ENCODE measurements at places on chromosomes 3 and 15.

DNA sequence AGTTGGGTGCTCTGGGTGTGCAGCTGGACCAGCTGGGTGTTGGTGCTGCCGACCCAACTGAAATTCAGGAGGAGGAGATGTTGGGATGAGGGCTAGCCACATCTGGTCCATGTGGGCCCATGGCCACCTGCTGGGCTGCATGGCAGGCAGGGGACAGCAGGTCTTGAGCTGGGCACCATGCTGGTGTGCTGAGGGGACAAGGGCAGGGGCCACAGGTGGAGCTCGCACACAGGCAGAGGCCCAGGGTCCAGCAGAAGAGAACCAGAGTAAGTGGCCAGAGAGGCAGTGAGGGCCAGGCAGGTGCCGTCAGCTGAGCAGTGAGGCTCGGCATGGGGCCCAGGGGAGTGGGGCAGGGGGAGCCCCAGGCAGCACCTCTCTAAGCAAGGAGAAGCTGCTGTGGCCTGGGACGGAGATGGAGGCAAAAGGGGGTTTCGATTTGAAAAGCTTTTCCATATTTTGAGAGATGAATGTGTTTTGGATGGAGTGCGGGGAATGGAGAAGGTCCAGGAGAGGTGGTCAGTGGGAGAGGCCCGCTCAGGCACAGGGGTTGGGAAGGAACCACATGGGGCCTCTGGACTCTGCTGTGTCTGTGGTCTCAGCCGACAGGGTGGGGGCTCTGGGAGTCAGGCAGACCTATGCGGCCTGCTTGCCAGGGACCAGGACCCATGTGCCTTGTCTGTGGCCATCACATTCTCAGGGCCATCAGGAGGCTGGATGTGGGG is 30.5 kb upstream of the PLXNA1 start:
- no peak for DNase-seq

DNA sequence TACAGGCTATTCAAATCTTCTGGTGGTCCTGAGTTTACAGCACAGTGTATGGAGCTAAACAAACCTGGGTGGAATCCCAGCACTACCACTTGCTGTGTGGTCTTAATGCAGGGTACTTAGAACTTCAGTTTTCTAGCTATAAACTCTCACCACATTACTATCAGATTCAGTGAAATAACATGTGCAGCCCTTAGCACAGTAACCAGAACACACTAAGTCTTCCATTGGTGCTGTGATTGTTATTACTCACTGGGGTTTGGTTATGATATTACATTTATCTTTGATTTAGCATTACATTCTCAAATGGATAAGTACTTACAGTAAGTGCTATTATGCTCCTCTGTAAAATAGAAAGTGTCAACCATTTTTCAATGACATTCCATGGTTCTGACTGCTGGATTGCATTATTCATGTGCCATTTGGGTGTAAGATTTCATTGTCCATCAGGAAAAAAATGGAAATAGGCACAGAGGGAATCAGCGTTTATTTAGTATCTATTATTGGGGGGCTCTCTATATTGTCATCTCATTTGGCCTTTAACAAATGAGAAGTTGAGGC is 81.9 kb downstream of the PDE8A start:
- DNase-seq = no peak

- DNase-seq = peak; percentile 15
These were observed 3.6 kb downstream of the HGD start for GRCh38 chr3:120678331-120678947.

- DNase-seq = no peak
These were observed 186.7 kb downstream of the NFKBIZ start for GRCh38 chr3:102036017-102036416.

DNA sequence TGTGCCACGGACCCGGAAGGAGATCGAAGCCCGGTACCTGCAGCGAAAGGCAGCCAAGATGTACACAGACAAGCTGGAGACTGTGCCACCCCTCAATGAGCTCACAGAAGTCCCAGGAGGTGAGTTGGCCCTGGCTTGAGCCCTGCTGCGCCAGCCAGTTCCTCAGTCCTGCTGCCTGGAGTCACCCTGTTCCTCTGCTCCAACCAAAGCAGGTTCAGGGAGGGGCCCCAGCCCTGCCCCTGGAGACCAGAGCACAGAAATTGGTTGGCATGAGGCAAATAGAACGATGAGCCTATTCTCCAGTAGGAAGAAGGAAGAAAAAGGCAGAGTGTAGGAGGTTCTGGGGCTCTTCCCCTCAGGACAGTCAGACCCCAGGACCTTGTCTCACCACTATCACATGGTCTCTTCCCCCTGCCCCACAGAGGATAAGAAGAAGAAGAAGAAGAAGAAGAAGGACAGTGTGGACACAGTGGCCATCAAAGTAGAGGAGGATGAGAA is 8.0 kb downstream of the TMIE start:
- no peak for DNase-seq

- no peak for DNase-seq
These were observed 93.2 kb downstream of the ZNF280D start for GRCh38 chr15:56640127-56640526.

GRCh38 chr3:115833074-115833473 is 209.8 kb downstream of the GAP43 start:
- DNase-seq = no peak

- DNase-seq = no peak
These were observed 135.1 kb upstream of the STRIT1 start for GRCh38 chr3:155428563-155428962.

Measured in caudate nucleus (tissue), 63 donors.